CD4-positive, alpha-beta T cell treated with Interleukin-17A for 1 hour (primary cell): ENCODE measurements at places on chromosomes 4 and X.

DNA sequence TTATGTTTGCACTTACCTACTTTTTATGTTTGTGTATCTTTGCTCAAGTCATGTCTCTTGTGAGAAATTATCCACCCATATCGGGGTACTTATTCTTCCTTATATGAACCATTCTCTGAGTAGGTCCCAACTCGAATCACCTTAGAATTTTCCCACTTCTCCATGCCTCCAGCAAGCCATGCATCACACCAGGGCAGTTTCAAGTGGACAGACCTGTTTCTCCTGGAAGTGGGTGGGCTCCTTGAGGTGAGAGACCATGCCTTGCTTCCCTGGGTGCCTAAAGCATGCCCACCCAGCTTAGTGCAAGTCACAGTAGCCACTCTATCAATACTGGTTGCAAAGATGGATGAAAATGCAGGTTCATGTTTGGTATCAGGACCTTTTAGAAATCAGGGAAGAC, 187.2 kb downstream of the KIT start:
- no peak for DNase-seq

- no peak for DNase-seq
Measured at GRCh38 chr4:185786422-185786821, 25.6 kb downstream of the SORBS2 start.

GRCh38 chr4:40621229-40621591, 8.5 kb downstream of the RBM47 start:
- no peak for DNase-seq

GRCh38 chrX:2193273-2193592, 307.5 kb downstream of the DHRSX start:
- no peak for DNase-seq

- DNase-seq = no peak
Measured at GRCh38 chrX:17552044-17552650, 177.1 kb downstream of the NHS start.

DNA sequence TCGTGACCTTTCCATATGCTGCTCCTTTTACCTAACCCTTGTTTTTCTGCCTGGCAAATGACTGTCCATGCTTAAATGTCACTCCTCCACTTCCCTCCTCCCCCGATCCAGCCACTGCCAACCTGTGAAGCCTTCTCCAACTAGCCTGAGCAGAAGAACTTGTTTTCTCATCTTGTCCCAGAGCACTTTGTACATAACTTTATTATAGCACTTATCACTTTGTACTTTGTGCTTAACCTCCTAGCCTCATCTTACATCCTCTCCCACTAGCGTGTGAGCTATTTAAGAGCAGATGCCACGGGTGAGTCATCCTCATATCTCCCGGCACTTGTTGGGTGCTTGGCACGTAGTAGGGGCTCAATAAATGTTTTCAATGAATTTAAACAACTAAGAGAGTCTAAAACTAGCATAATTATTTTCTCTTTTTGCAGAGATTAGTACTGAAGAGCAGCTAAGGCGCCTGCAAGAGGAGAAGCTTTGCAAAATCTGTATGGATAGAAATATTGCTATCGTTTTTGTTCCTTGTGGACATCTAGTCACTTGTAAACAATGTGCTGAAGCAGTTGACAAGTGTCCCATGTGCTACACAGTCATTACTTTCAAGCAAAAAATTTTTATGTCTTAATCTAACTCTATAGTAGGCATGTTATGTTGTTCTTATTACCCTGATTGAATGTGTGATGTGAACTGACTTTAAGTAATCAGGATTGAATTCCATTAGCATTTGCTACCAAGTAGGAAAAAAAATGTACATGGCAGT, 46.9 kb downstream of the XIAP start:
- DNase-seq = no peak

- no peak for DNase-seq
Measured at GRCh38 chr4:14790494-14790893, 211.8 kb upstream of the CPEB2 start.

DNA sequence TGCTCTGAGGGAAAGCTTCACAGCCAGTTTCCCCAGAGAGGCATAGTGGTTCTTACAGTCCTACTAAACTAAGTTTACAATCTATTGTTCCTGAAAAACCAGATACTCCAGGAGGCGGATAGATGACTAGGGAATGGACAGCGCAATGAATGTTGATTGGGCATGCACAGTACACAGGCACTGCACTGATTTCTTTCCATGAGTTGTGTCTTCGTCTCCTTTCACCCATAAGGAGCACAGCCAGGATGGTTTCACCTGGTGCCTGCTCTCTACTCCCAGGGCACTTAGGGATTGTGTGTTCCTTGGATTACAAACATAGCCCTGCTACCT, 144.9 kb downstream of the PALLD start:
- DNase-seq = no peak

GRCh38 chr4:74649193-74649592, 145.1 kb downstream of the BTC start:
- DNase-seq = no peak

DNA sequence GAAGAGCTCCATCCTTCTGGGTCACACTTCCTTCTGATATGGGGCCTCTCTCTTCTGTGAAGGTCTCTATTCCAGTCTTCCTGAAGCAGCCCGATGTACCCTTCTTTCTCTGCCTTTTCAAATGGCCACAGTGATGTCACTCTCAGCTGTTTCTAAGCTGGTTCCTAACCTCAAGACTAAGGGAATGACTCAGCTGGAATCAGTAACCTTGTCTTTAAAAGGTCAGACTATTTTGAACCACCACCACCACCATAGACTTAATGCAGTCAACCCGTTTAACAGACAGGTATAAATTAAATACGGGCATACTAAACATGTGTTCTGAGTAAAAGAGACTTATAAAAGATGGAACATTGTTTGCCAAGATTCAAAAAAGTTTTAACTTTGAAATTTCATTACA, 121.0 kb downstream of the PPA2 start:
- DNase-seq = no peak

GRCh38 chr4:146637621-146638332, 916 bp upstream of the POU4F2 start:
- no peak for DNase-seq

DNA sequence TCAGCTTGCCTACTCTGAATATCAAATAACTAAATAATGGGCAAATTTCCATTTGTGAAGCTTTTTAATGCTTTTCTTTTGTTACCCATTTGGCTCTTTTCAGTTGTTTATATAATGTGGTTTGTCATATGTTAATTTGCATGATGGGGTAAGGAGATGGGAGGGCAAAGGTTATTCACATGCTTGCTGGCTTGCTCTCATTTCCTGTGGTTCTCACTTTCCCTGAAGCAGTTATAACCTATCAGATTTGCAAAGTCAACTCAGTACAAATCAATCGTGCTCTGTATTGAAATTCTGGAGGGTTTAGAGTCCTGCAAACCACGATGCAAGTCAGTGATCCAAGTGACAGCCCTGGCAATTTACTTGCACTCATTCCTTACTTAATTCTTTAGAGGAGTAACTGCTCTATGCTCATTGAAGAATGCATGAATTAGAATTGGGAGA, 711.2 kb downstream of the ADGRL3 start:
- DNase-seq = no peak

DNA sequence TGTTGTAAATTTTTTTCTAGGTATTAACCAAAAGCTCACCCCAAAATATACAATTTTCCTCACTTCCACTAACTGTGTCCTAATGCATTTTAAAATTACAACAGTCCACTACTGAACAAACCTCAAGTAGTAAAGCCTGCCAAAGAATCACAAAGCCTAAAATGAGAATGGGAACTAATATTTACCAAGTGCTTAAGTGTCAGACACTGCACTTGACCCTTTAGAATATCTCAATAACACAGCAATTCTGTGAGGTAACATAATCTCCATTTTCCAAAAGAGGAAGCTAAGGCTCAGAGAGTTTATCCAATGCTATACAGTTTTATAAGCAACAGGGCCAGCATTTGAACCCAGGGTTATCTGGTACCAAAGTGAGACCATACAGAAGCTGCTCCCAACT, 4.9 kb downstream of the SLC9A7 start:
- no peak for DNase-seq

DNA sequence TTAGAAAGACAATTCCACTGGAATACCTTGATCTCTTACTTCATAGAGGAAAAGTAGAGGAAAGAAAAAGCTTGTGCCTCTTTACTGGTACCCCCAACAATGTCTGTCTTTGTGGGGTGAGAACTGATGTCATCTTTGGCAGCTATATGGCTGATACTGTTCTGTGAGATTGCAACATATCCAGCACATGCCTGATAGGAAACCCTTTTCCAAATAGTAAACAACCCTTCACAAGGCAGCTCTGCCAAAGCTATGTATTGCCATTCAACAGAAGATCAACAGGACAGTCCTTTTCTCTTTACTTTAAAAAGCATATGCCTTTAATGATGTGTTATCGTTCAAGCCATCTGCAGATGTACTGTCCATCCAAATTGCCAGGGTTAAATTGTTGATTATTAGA, 105.9 kb downstream of the IL1RAPL1 start:
- DNase-seq = no peak

DNA sequence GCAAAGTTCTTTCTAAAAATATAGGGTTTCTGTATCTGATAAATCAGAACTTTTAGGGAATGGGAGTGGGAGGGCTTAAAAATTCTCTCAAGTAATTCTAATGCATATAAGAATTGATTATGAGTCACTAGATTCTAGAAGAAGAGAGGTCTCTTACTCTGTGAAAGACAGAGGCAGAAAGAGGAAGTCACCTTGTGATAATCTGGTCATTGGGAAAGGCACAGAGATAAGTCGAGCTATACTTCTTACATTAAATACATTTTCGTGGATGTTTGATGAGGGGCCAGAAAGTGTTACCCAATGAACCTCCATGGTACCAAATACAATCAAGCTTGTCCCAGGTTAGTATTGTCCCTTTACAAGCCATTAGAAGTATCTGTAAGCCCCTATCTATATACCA, 134.4 kb downstream of the MAD2L1 start:
- no peak for DNase-seq

GRCh38 chr4:10965196-10965595, 280.6 kb upstream of the CLNK start:
- no peak for DNase-seq

- DNase-seq = no peak
Measured at GRCh38 chr4:20317424-20317985, 65.8 kb downstream of the SLIT2 start.

GRCh38 chr4:84099599-84099998, 399.5 kb downstream of the NKX6-1 start:
- no peak for DNase-seq

DNA sequence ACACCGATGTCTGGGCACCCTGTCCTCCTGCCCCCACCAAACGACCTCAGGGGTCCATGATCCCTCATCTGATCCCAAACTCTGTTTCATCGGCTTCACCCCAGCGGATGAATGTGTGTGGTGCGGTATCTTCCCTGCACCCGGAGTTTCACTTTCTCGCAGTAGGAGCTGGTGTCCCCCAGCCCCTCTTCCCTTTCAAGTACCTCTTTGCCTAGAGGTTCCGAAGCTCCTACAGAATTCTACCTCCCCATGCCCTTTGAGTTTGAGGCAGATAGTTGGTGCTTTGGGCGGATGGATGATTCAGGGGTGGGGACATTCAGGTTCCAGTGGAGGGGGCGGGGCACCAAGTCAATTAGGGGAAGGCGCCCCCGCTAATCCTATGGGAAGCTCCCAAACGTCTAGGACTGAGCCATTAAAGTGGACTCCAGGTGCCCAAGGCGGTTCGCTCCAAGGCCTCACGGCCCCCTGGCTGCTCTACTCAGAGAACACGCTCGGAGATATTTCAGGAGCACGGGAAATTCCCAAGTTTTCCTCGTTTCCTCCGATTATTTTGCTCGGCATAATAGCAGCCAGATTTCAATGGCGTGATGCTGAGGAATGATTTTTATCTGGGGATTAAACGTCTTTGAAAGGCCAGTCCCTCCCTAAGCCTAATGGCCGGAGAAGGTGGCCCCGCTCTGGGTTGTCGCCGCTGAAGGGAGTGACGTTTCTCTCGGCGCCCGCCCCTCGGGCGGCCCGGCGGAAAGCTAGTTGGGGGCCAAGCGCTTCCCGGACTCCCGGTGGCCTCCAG, 1.3 kb downstream of the MSX1 start:
- no peak for DNase-seq

DNA sequence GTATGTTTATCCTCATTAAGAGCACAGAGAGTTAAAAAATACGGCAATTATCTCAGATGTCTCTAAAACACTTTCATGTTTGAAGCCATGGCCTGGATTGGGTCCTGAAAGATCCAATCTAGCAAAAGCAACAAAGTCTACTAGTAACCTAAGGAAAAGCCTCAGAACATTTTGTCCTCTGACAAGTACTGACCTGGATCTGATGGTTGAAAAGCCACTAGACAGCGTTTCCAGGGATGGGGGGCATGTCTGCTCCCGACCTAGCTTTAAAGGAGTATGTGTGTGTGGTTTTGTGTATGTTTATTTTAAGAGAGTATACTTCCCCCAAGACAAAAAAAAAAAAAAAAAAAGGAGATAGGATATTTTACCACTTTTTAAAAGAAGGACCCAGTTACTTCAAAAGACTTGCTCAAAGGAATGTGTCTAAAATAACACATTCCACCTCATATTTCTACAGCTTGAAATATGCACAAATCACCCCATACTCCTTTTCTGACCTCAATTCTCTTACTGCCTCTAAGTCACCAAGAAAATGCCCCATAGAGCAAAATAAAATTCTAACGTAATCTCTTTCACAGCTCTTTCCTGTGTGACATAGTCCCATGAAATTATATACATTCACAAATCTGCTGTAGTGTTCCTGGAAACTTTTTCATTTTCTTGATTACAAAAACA, 189.0 kb upstream of the TTC29 start:
- DNase-seq = no peak

GRCh38 chrX:152899111-152899873, 1.4 kb downstream of the ZNF185 start:
- no peak for DNase-seq

GRCh38 chrX:132809581-132809980, 148.8 kb downstream of the HS6ST2 start:
- no peak for DNase-seq

DNA sequence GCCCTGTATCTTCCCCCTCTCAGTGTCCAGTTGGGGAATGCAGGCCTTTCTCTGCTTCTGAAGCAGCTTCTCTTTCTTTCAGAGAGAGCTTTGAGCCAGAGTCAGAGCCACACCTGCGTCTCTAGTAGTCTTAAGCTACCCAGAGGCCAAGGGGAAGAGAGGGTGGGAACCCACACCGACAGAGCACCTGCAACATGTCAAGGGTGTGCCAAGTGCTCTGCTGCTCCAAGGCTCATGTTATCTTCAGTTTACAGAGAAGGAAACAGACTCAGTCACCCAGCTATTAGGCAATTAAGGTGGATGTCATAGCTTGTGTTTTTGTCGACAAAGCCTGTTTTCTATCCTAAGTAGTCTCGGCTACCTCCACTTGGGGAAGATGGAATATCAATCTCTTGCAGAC, 22.7 kb upstream of the RNF212 start:
- no peak for DNase-seq

- DNase-seq = no peak
Measured at GRCh38 chr4:186820391-186820891, 96.8 kb upstream of the FAT1 start.

DNA sequence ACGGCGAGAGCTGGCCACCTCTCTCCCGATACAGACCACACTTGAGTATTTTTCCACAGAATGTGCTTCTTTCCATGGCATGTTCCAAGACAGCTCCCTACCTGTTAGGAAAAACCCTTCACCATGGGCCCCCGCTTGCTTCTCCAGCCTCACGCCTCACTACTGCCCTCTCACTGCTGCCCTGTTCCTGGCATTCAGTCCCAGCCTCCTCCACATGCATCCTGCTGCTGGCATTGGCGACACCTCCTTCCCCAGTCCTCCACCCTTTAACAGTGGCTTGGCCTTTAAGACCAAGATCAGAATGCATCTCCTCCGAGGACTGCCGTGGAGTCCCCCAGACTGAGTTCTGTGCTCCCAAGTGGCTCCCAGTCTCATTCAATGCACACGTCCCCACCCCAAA, 10.7 kb downstream of the PNMA6F start:
- no peak for DNase-seq
